ENCODE measurements at places on chromosomes 1 and 21.

GRCh38 chr1:87208931-87209330 lies 119.7 kb upstream of the LMO4 start:
- no peak for DNase-seq

DNA sequence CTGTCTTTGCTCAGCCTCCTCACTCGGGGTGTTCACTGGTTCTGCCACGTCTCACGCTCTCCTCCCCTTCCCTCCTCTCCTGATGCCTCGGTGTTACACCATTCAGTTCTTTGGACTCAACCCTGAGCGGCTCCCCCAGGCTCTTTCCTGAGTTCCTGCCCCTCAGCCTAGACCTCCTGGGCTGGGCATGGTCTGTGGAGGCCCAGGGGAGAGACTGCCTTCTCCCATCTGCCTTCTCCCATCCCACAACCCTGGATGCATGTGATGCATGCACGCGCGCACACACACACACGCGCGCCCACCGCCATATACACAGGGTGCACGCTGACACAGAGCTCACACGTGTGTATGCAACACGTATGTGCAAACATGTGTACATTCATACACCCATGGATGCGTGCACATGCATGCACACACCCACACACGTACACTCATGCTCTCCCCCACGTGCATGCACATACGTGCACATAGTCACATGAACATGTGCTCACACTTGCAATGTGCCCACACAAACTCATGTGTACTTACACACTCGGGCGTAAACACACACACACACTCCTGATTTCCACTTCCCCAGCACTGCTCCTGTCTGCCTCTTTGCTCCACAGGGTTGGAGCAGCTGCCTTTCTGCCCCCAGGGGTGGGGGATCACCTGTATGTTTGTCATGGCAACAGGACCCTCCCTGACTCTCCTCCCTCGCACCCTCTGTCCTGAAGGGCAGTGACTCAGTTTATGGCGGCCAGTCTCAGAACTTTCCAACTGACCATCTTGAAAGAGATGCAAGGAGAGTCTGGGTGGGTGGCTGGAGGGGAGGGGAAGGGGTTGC lies 59.0 kb downstream of the HUNK start:
- DNase-seq, result no peak

GRCh38 chr1:206790502-206791250 lies 18.4 kb upstream of the IL10 start:
- DNase-seq, result no peak

DNA sequence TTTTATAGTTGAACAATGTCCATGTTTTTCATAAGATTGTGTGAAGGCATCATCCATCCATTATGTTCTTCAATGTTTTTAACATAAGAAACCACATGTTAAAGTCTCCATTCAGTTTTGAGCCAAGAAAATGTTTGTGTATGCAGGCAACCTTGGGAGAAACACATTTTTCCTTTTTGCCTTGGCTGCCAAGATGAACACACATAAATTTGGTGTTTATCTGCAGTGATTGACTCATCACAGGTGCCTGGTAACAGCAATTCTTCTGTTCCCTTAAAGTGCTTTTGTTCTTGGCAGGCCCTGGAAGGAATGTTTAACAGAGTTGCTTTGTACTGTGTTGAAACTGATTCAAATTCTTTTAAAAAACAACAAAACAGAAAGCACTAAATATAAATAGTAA lies 709.9 kb upstream of the ADGRL4 start:
- no peak for DNase-seq

DNA sequence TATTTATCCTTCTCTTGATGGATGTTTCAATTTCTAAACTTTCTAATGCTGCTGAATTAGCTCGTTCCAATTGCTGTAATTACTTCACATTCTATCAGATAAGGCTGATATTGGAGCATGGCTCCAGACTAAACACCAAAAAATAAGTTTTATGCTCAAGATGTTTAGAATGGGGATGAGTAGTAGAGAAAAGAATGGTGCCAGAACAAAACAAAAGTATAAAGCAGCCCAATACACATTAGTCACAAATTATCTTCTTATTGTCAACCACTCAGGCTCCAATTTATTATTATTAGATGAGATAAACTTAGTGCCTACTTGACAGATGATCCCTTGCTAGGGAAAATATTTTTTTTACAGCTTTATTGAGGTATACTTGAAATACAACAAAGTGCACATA lies 21.8 kb downstream of the ATPAF1 start:
- DNase-seq, result no peak

- no peak for DNase-seq
These were observed 279.8 kb upstream of the VAMP3 start for GRCh38 chr1:7491109-7491817.

DNA sequence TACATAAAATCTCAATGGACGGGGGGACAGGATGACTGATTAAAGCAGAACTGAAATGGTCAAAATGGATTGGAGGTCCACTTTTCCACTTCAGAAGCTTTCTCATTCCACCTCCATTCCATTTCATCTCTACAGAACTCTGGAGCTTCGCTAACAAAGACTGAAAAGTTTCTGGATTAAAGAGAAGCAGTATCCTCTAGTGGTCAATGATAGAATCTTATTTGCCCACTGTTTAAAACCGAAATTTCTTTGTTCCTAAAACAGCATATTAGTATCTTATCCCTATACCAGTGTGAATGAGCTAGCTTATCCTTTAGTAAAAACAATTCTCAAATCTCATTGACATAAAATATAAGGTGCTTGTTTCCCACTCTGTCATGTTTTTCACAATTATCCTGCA lies 890.6 kb downstream of the KCNT2 start:
- DNase-seq, result no peak

- DNase-seq, result peak; percentile 75
These were observed 21.7 kb downstream of the TMEM53 start for GRCh38 chr1:44652445-44653106.

GRCh38 chr1:235101558-235102258 lies 26.9 kb downstream of the TOMM20 start:
- DNase-seq, result no peak

DNA sequence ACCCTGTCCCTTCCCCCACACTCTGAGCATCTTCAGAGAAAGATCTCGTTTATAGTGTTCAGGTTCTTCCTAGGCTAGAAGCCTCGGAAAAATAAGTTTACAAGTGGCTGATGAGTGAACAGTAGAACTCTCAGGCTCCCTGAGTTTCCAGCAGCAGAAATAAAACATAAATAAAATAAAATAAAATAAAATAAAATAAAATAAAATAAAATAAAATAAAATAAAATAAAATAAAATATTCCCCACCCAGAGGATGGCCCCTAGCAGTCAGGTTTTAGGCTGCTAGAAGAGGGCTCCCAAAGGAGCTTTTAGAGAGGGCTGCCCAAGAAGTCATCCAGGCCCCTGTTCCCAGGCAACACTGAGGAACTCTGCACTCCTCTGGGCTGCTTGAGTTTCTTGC lies 55.1 kb downstream of the KCNC4 start:
- DNase-seq, result no peak

GRCh38 chr1:224996266-224996665 lies 66.8 kb downstream of the DNAH14 start:
- DNase-seq, result no peak

DNA sequence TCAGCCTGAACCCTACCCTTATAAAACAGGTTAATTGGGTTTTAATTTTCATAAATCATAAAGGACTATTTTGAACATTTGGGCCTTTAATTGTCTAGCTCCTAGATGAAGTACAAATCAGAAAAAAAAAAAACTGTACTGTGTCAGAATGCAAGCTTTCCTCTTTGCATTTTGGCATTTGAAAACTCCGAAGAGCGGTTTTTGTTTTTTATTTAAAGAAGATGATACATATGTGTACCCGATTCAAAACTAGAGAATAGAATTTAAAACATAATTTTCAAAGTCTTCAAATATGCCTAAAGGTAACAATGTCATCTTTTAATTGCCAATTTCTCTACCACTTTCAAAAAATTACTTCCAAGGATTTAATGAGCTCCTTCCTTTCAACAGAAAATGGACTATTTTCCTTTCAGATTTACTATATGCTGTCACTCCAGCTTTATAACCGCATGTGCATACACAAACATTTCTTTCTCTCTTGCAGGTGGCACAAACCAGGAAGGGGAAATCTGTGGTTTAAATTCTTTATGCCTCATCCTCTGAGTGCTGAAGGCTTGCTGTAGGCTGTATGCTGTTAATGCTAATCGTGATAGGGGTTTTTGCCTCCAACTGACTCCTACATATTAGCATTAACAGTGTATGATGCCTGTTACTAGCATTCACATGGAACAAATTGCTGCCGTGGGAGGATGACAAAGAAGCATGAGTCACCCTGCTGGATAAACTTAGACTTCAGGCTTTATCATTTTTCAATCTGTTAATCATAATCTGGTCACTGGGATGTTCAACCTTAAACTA lies 33.7 kb downstream of the MRPL39 start:
- DNase-seq, result no peak

- DNase-seq, result no peak
These were observed 550 bp upstream of the PTBP2 start for GRCh38 chr1:96721053-96721415.

GRCh38 chr1:145720878-145721671 lies 1.8 kb downstream of the CD160 start:
- peak; percentile 81 for DNase-seq
